Erythroblast (primary cell): ENCODE measurements at places on chromosomes 1 and 21.

- peak; percentile 1 for DNase-seq
Observed at GRCh38 chr1:57424231-57425027, 569 bp upstream of the DAB1 start.

DNA sequence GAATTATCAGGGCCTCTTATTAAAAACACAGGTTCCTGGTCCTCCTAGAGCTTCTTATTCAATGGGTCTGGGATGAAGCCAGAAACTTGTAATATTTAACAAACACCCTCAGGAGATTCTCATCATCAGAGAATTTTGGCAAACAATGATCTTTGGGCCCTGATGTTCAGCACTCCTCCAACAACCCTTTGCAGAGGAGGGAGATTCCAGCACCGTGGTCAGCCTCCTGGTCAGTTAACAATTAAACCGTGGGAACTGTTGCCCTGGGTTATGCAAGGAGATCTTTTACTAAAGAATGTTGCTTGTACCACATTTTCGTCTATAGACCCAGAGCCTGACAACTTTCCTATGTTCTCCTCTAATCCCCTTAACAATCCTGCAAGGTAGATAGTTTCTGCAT lies 294.4 kb downstream of the PLPP3 start:
- DNase-seq: no peak

DNA sequence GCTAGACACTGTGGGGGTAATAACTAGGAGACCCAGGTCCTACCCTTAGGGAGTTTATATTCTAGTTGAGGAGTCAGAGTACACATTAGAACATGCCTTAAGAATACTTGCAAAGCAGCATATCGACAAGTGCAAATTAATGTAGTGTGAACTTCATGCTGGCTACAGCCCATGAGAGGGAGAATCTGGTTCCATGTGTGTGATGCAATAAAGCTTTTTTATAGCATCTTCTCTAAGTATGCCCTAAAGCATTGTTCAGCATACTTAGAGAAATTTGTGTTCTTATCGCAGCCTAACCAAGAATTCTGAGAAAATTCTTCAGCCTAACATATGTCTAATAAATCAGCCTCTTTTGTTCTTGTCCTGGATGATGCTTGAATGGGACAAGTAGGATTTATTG lies 95.5 kb downstream of the SDCCAG8 start:
- DNase-seq: no peak

GRCh38 chr1:172608098-172608601 lies 50.8 kb upstream of the FASLG start:
- DNase-seq: no peak

DNA sequence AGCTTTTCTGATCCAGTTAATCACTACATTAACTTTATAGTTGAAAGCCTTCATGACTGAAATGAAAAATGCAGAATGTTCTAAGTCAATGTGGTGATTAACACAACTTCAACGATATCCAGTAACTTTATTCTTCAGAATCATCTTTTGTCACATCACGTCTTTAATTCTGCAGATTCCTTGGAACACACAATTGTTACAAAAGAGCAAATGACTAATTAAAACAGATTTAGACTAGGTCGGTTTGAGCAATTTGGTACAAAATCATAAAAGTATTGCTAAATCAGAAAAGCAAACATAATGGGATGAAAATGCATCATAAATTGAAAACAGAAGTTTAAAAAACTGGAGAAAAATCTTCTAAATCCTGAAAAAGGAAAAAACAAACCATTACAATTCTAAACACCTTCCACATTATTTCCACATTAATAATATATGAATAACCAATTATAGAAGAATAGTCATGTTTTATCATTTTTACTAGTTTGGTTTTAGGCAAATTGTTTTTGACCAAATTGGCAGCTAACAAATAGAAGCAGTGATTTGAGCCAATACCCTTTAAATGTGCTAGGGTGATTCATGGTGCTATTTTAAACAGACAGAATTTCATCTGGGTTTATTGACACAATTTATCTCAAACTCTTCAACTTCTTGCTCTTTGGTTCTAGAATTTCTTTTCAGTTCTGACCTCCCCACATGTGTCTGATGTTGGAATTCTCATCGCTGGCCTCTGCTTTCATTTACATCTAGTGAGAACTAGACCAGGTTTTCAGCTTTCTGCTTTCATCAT lies 468.1 kb upstream of the PTBP2 start:
- DNase-seq: no peak

DNA sequence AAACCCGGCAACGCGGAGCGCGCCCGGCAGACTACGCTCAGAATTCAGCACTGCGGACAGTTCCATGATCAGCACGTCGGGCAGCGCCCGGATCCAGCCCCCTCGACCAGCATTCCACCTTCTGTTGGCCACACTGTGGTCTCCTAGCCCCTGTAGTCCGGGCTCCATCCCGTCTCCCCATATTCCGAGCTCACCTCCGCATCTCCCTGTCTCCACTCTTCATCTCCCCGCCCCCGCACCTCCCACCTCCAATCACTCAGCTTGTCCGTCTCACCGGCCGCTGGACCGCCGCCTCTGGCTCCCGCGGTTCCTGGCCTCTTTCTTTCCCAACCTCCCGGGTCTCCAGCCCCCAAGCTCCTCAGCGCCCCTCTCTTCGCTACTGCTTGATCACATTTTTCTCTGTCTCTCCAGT lies 500 bp downstream of the EPHA10 start:
- peak; percentile 64 for DNase-seq

DNA sequence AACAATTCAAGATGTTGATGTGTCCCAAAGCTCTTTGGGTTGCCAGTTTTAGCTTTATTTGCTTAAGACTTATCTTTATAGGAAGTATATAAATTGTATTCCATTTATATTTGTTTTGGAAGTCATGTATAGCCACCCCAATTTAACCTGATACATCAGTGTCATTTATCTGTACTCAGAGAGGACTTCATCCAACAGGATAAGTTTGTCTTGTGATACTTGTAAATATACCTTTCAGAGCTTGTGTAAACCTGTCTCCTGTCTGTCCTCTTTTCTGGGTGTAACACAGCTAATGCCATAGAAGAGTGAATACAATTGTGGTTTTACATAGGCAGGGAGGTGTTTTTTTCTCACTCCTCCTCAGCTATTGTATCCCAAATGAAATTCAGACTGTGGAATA lies 10.4 kb downstream of the PTGFR start:
- no peak for DNase-seq
